Urinary bladder (tissue), 4 donors: ENCODE measurements at places on chromosomes 4 and X. TPM values are rescaled to one million over a fixed set of nuclear protein-coding genes. Genes with fewer than 3 reads are reported as not detected.

DNA sequence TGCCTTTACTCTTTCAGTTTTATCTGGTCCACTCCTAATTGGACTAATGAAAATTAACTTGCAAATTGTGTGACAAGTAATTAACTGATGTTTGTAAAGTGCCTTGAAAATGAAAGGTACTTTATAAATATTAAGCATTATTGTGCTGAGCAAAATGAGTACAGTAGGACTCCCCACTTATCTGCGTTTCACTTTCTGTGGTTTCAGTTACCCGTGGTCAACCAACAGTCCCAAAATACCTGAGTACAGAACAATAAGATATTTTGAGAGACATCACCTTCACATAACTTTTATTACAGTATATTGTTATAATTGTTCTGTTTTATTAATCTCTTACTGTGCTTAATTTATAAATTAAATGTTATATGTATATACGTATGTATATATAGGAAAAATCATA lies 27.4 kb upstream of the JADE3 start:
- DNase-seq = no peak

- no peak for DNase-seq
Observed at GRCh38 chrX:136431625-136432024, 56.1 kb upstream of the BRS3 start.

DNA sequence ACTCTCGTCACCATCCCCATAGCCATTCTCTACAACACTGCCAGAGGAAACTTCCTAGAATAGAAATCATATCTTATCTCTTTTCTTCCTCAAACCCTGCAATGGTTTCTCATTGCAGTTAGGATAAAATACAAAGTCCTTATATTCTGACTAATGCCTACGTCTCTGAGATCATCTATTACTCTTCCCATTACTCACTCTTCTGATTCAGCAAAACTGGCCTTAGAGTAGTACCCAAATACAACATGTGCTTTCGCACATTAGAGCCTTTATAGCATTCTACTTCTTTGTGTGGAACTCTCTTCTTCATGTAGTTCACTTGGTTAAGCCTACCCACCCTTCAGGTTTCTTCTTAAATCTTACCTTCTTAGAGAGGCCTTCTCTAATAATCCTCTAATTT lies 28.0 kb downstream of the LHFPL1 start:
- DNase-seq = no peak

GRCh38 chrX:57134702-57135101 lies 2.5 kb downstream of the SPIN2A start:
- DNase-seq = no peak

DNA sequence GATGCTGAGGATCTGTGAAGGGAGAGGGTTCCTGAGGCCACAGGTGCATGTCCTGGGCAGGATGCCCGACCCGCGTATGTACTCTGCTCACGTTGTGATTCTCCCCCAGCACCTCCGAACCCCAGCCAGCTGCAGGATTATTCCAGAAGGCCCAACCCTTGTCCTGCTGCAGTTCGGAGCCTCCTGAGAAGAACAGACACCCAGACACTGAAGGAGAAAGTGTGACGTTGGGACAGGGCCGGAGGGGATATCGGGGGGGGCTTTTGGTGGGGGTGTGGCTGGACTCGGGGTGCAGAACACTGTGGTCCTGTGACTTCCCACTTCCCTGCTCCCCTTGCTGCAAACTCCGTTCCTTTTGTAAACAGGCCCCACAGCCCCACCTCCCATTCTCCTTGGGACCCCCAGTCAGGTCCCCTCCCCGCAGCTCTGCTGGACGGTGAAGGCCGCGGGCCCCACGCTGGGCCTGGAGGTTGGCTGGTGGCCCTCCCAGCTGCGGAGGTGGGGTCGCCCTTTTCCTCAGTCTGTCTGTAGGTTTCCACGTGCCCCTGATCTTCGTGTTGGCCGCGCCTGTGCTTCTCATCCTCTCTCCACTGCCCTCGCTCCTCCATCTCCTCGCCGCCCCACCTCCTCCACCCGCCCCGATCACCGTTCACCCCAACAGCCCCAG lies 83.0 kb upstream of the ADRA2C start:
- DNase-seq = no peak

DNA sequence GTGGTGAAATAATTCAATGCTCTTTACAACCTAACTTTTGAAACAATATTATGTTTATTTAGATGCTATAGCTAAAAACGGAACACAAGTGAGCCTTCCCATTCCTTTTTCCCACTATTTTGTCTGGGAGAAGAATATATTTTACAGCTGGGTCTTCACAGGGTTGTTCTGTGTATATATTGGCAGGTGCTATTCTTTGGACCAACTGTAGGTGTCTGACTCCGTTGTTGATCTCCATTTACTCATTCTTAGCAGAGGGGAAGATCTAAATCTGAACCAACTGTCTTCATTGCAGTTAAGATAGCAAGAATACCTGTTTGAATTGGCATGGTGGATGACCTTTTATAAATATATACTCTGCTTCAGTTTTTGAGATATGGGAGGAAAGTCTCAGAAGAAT lies 257.4 kb downstream of the CFAP299 start:
- no peak for DNase-seq

DNA sequence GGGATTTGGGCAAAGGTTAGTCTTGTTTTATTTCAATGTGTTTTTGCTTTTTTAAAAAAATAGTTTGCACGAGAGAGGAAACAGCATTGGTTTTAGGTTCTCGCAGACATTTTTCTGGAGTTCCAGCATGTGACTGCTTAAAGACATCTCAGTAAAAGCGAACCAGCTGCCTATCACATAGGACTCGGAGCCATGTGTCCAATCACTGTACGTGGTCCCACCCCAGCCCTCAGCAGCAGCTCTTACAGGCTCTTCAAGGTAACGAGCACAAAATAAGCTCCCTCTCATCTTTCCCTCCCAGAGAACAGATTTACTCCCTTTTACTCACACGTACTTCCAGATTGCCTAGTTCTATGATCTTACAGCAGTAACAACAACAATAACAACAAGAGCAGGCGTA lies 68.7 kb downstream of the MCF2 start:
- DNase-seq = no peak

DNA sequence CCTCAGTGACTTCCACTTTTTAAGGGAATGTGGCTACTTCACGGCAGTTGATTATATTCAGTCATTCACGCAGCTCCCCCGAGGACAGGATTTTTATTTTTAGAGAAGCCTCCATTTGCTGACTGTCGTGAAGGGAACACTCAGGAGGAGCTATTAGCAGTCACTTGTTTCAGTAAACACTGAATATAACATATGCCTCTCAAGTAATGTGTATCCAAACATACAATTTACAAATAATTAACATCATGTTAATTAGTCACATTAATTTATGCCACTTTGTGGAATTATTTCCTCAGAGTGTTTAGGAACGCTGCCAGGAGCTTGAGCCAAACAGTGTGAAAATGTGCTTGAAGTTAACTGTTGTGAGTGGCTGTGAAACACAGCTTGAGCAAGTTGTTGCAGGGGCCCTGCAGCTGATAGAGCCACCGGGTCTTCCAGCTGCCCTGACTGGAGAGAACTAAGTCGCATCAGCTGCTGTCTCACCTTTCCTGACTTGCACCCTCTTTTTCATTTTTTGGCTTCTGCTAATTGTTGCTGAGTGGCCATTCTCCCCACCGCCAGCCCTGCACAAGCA lies 245.6 kb downstream of the LDB2 start:
- no peak for DNase-seq

OTC gene
- total RNA-seq = 0.63 TPM

ARHGEF38 gene
- total RNA-seq = 0.69 TPM

PF4V1 gene
- not detected for total RNA-seq

PAGE2B gene
- not detected for total RNA-seq

DMRTC1 gene
- not detected for total RNA-seq

ATP2B3 gene
- 0.69 TPM for total RNA-seq
